ENCODE measurements at places on chromosomes 3 and 15. TPM values are rescaled to one million over a fixed set of nuclear protein-coding genes. Genes with fewer than 3 reads are reported as not detected.

DNA sequence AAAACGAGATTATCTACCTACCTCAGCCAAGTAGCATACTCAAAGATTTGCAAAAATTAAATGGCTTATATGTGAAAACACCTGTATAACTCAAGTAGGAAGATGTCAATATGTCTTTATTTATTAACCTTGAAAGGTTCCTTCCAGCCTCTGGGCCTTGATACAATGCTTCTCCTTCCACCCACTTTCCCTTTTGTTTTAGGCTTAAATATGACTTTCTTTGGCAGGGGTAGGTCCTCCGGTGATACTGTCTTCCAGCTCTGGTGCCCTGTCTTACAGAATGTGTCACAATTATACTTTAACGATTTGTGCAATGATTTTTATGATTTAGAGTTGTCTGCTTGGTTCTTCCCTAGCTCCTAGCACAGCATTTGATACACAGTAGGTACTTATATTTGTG, 4.1 kb downstream of the LINS1 start:
- no peaks in the 10 kb centered on the region for H3K27me3 ChIP-seq
- H3K4me3 ChIP-seq: peak overlapping the region; percentile 72
- peaks cover 40% of the 10 kb centered on the region for H3K36me3 ChIP-seq
- H3K4me1 ChIP-seq: peaks cover 61% of the 10 kb centered on the region
- DNase-seq: no peak

DNA sequence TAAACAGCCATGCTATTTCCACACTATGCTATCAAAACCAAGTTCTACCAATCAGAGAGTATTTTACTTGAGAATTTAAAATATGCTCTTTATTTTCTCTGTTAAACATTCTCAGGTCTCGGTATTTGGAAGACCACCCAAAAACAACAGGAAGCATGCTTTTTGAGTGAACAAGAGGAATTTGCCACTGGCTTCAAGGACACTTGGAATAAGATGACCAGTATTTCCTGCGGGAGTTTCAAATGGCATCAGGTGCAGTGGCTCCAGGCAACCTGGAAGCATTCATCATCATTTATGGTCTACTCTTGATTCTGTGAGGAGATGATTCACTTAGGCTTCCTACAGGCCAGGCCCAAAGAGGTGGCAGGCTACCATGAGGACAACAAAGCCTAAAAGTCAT, 305.7 kb upstream of the ATP11B start:
- H3K27me3 ChIP-seq: no peaks in the 10 kb centered on the region
- H3K27ac ChIP-seq: no peak overlapping the region
- no peaks in the 10 kb centered on the region for H3K36me3 ChIP-seq
- H3K4me3 ChIP-seq: no peak overlapping the region
- DNase-seq: no peak
- no peaks in the 10 kb centered on the region for H3K4me1 ChIP-seq

Gene GOLGA6L7
- total RNA-seq: not detected

Gene FAM81A
- 1.2 TPM for total RNA-seq

Gene PCYT1A
- total RNA-seq: 33.7 TPM

GRCh38 chr15:50791486-50791885, 26.0 kb upstream of the SPPL2A start:
- no peak overlapping the region for H3K27ac ChIP-seq
- no peak overlapping the region for H3K4me3 ChIP-seq
- no peaks in the 10 kb centered on the region for H3K36me3 ChIP-seq
- no peaks in the 10 kb centered on the region for H3K4me1 ChIP-seq

Gene MAPKAPK3
- total RNA-seq: 205 TPM

- H3K27ac ChIP-seq: peak overlapping the region; percentile 19
- peaks cover 47% of the 10 kb centered on the region for H3K4me1 ChIP-seq
- no peaks in the 10 kb centered on the region for H3K27me3 ChIP-seq
- H3K36me3 ChIP-seq: peaks cover 11% of the 10 kb centered on the region
Observed at GRCh38 chr15:49148298-49148697, 7.1 kb downstream of the COPS2 start.

- DNase-seq: no peak
- no peak overlapping the region for H3K27ac ChIP-seq
- no peaks in the 10 kb centered on the region for H3K36me3 ChIP-seq
- H3K4me3 ChIP-seq: no peak overlapping the region
- H3K27me3 ChIP-seq: no peaks in the 10 kb centered on the region
Observed at GRCh38 chr3:25273582-25274171, 154.4 kb upstream of the RARB start.

- H3K36me3 ChIP-seq: no peaks in the 10 kb centered on the region
- no peak for DNase-seq
- H3K4me1 ChIP-seq: no peaks in the 10 kb centered on the region
- H3K27me3 ChIP-seq: no peaks in the 10 kb centered on the region
- H3K27ac ChIP-seq: no peak overlapping the region
Observed at GRCh38 chr3:127260826-127261555, 26.9 kb downstream of the PRR20G start.

DNA sequence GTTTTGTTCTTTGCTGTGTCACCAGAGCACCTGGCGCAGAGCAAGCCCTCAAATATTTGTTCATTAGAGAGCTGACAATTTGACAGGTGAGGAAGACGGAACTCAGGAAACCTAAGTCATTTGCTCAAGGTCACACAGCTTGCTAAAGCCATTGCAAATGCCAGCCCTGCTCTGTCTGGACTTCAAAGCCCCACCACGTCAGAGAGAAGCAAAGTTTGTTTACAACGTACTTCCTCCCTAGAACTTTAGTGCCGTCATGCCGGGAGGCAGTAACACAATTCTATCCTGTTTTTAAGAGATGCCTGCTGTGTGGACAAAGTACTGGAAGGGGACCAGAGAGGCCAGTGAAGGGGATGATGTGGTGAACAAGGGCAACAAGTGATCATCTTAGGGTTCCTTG, 216.6 kb upstream of the PRICKLE2 start:
- H3K27me3 ChIP-seq: peaks cover 48% of the 10 kb centered on the region
- H3K4me1 ChIP-seq: no peaks in the 10 kb centered on the region
- H3K27ac ChIP-seq: no peak overlapping the region
- DNase-seq: no peak
- H3K36me3 ChIP-seq: no peaks in the 10 kb centered on the region

DNA sequence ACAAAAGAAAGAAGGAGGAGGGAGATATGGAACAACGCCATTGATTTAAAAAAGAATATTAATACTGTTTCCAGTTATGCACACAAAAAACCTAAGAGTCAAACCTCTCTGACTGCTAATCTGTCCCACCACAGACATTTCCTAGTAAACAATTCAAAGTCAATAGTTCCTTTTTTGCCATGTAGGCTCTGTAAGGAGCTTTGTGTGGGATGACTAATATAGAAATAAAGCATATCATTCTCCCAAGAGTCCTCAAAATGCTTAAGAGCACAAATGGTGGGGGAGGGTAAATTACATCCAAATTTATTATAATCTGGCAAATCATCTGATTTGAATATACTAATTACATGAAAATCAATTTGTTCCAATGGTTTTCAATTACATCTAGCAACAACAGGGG, 155.9 kb upstream of the CNTN4 start:
- no peaks in the 10 kb centered on the region for H3K36me3 ChIP-seq
- H3K27ac ChIP-seq: no peak overlapping the region
- no peaks in the 10 kb centered on the region for H3K27me3 ChIP-seq
- H3K4me3 ChIP-seq: no peak overlapping the region
- DNase-seq: no peak

- no peaks in the 10 kb centered on the region for H3K36me3 ChIP-seq
- H3K4me1 ChIP-seq: no peaks in the 10 kb centered on the region
- H3K27ac ChIP-seq: no peak overlapping the region
- no peak for DNase-seq
- no peak overlapping the region for H3K4me3 ChIP-seq
- H3K27me3 ChIP-seq: peaks cover 3% of the 10 kb centered on the region
Observed at GRCh38 chr15:81723701-81724100, 322.1 kb downstream of the MEX3B start.

Gene CPNE9
- not detected for total RNA-seq

Gene SEC62
- total RNA-seq: 60.2 TPM

DNA sequence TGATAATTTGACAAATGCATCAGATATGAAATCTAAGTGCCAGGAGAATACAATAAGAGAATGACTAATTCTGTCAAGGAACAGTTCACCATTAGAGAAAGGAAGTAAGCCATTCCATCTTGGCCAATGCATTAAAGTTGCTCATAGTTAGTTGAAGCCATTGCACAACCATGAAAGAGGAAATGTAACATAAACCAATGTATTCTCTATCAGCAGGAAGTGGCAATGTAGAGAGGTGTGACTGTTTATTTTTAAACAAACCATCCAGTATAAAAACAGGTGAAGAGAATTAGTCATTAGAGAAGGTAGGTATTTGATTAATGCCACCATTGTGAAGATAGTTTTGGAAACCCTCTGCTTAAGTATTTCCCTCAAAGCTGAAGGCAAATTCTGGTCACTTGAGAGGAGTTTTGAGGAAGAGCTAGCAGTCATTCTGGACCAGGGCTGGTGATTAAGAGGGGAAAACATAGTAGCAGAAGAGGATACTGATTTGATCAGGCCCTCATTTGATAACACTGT, 10.7 kb upstream of the ANXA2 start:
- peak overlapping the region; percentile 21 for H3K27ac ChIP-seq
- H3K27me3 ChIP-seq: no peaks in the 10 kb centered on the region
- H3K36me3 ChIP-seq: no peaks in the 10 kb centered on the region
- H3K4me3 ChIP-seq: no peak overlapping the region
- peaks cover 9% of the 10 kb centered on the region for H3K4me1 ChIP-seq
- DNase-seq: no peak

- no peaks in the 10 kb centered on the region for H3K27me3 ChIP-seq
- H3K27ac ChIP-seq: no peak overlapping the region
- no peak for DNase-seq
- peaks cover 3% of the 10 kb centered on the region for H3K4me1 ChIP-seq
Observed at GRCh38 chr15:85094685-85095084, 113.0 kb downstream of the PDE8A start.

DNA sequence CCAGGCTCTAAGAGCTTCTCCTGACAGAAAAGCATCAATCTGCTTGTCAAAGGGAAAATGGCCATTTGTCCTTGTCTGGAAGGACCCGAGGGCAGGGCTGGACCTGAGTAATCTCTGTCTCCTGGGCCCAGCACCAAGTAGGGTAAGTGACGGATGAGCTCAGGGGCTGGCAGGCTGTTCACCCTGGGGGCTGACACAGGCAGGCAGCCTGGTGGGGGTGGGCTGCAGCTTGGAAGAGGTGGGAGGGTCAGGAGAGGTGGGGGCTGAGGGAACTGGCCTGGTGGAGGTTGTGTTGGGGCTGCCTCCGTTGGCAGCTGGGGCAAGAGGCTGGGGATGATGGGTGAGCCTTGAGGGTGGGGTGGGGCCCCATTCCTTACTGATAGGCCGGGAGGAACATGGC, 42.3 kb upstream of the ADPGK start:
- H3K36me3 ChIP-seq: no peaks in the 10 kb centered on the region
- H3K4me3 ChIP-seq: no peak overlapping the region
- DNase-seq: no peak
- H3K27me3 ChIP-seq: peaks cover 11% of the 10 kb centered on the region
- H3K4me1 ChIP-seq: no peaks in the 10 kb centered on the region

Gene TRIM69
- 59.8 TPM for total RNA-seq

GRCh38 chr15:46091860-46092450, 457.1 kb downstream of the SQOR start:
- no peak overlapping the region for H3K4me3 ChIP-seq
- peak; percentile 17 for DNase-seq
- no peaks in the 10 kb centered on the region for H3K4me1 ChIP-seq
- no peaks in the 10 kb centered on the region for H3K36me3 ChIP-seq

Gene EIF3J
- 109 TPM for total RNA-seq

- peaks cover 2% of the 10 kb centered on the region for H3K27me3 ChIP-seq
- DNase-seq: no peak
- no peaks in the 10 kb centered on the region for H3K4me1 ChIP-seq
- no peak overlapping the region for H3K4me3 ChIP-seq
Observed at GRCh38 chr3:70245746-70246525, 66.5 kb downstream of the MDFIC2 start.

DNA sequence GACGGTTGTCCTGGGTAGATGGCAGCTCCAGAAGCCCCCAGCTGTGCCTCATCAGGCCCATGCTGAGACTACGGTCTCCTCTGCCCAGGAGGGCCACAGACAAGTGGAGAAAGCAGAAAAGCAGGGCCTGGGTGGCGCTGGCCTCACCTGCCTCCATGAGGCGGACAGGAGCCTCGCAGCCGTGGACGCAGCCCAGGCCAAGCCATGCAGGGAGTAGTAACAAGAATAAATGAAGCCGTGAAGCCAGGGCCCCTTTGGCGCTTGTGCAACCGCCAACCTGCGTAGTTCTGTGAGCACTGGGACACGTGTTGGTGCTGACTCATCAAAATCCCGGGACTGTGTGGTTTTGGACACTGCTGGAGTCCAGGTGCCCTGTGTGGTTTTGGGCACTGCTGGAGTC, 12.3 kb upstream of the MUC4 start:
- H3K4me1 ChIP-seq: no peaks in the 10 kb centered on the region
- no peak for DNase-seq
- H3K4me3 ChIP-seq: no peak overlapping the region
- no peaks in the 10 kb centered on the region for H3K36me3 ChIP-seq
- H3K27me3 ChIP-seq: peaks cover 3% of the 10 kb centered on the region

Gene MYO5C
- 1.9 TPM for total RNA-seq

DNA sequence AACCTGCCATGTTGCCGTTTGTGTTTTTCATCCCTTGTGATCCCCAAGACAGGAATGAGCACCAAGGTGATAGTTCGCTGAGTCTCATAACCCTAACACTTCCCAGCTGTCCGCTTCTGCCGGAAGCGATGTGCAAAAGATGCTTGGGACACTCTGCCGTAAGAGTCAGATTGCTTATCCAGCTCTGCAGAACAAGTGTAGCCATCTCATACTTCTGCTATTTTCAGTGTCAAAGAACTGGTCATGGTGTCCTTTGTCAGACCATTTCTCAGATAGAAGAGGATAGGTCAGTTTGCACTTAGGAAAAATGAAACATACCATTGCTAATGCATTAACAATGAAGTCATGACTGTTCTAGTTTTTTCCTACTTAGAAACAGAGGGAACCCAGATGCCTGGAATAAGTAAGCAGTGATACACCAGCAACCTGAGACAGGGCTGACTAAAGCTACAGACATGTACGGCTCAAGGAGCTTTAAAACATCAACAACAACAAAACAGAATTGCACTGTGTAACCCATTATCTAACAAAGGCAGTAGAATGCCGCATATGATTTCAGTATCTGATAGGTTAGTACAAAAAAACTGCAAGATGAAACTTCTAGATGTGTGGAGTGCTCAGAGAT, 134.0 kb upstream of the IL12A start:
- no peaks in the 10 kb centered on the region for H3K36me3 ChIP-seq
- no peak overlapping the region for H3K4me3 ChIP-seq
- H3K27ac ChIP-seq: no peak overlapping the region
- peaks cover 7% of the 10 kb centered on the region for H3K27me3 ChIP-seq

Gene SNX33
- total RNA-seq: 1.7 TPM

DNA sequence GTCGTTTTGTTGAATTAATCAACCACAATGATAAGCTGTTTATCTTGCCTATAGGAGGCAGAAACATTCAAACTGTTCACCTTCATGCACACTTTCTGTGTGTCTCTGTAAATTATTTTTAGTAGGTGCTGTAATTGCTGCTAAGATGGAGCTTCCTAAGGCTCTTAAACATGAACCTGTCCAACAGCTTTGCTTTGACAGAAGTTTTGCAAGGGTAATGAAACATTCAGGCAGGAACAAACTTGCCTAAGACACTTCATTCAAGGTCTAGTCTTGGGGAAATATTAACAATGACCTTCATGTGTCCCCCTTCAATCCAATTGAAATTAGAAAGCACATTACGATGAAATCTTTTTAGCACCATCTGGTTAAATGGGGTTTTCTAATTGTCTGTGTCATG, 156.1 kb downstream of the DIPK2A start:
- H3K27ac ChIP-seq: no peak overlapping the region
- H3K4me3 ChIP-seq: no peak overlapping the region
- H3K36me3 ChIP-seq: no peaks in the 10 kb centered on the region
- H3K4me1 ChIP-seq: peaks cover 8% of the 10 kb centered on the region
- H3K27me3 ChIP-seq: peaks cover 6% of the 10 kb centered on the region
- DNase-seq: no peak

Gene PARP16
- total RNA-seq: 17.9 TPM

GRCh38 chr3:71486831-71487230, 96.7 kb downstream of the FOXP1 start:
- peak overlapping the region; percentile 98 for H3K27ac ChIP-seq
- H3K4me3 ChIP-seq: peak overlapping the region; percentile 72
- peaks cover 83% of the 10 kb centered on the region for H3K4me1 ChIP-seq
- no peaks in the 10 kb centered on the region for H3K27me3 ChIP-seq

Measured in activated CD8-positive, alpha-beta T cell treated with anti-CD3 and anti-CD28 coated beads for 36 hours (primary cell).